Fibroblast of skin of scalp (primary cell): ENCODE measurements at places on chromosomes 2 and 18.
A peak's percentile ranks its signal among the peaks of the same experiment; 100 is the strongest.

GRCh38 chr2:62854600-62855514 is 149.3 kb downstream of the EHBP1 start:
- DNase-seq = no peak

GRCh38 chr2:186749219-186749618 is 55.4 kb downstream of the FAM171B start:
- DNase-seq = no peak

DNA sequence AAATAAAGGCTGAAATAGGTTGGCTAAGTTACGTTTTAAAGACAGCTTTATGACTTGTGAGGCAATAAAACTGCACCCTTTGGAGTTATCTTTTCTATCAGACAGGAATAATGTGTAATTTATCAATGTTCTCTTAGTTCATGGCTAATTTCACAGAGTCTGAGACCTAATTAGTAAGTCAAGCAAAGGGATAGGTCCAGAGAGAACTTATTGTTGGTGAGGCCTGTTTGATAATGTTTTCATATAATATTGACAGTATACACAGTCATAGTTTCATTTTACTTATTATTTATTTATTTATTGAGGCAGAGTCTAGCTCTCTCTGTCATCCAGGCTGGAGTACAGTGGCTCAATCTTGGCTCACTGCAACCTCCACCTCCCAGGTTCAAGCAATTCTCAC is 1.9 kb upstream of the IL36RN start:
- no peak for DNase-seq

- DNase-seq = peak; percentile 20
These were observed 251.1 kb upstream of the PIK3C3 start for GRCh38 chr18:41703744-41704530.

DNA sequence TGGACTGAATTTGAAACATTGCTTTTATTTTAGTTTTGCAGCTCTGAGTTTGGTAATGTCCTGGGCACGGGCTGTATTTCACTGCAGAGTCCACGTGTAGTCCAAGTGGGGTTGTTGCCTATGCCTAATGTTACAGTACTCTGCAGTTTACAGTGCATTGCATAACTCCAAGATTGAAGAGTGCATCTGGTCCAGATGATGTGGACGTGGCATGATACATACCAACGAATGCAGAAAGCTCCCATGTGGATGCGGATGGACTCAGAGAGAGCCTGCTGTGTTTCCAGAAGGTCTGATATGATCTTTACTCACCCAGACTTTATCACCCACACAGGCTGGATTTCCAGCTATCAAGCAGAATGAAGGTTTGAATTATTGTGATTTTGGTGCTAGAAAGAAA is 44.4 kb upstream of the CCDC68 start:
- peak; percentile 12 for DNase-seq

DNA sequence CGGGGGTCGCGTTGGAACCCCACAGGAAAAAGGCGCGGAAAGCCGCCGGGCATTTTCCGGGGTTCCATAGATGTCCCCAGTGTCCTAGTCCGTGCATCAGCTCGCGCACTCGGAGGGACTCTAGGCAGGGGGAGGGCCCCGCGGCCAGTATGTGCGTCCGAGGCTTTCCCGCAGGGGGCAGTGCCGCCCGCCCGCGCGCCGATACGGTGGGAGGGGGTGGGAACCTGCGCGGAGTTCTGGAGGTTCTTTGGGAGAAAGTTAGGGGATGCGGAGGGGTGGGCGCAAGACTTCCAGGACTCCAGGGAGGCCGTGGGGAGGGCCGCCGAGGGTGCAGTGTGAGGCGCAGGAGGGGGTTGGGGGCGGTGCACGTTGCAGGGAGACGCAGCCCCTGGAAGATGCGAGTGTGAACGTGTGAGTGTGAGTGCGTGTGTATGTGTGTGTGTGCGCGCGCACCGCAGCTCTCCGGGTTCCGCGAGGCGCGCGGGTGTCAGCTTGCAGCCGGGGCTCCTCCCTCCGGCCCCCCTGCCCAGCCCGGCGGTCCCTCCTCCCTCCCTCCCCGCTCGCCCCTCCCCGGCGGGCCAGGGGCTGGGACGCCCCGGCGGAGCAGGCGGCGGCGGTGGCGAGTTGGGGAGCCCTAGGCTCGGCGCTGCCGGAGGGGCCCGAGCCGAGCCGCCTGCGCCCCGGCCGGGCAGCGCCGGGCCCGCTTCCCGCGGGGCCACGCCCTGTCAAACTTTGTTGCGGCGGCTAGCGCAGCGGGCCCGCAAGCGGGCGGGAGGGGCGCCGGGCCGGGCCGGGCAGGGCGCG is at the start of gene TCF7L1:
Gene TCF7L1, plus strand, starts transcription at position 559 of the 804 bp plus-strand sequence. CDS start 293 bp downstream, outside the sequence.
- DNase-seq = peak; percentile 90

- DNase-seq = peak; percentile 44
These were observed 863.7 kb upstream of the VRK2 start for GRCh38 chr2:57182916-57183315.

DNA sequence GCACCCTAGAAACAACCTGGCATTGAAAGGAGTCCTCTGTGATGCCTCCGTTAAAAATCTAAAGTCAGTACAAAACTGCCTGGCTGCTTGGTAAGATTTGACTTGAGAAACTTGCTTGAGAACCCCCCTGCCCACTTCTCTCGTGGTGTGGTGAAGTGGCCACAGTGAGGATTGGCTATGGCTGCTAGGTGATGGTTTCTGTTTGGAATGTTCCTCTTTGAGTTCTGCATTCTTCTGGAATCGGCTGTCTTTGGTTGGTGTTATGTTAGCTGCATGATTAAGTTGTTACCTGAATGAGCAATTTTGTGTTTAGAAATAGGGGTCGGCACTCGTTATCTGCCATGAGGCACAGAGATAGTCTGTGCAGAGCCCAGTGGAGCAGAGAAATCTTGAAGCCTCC is 21.7 kb upstream of the SAG start:
- peak; percentile 3 for DNase-seq

GRCh38 chr18:24306201-24306600 is 91.4 kb downstream of the OSBPL1A start:
- DNase-seq = peak; percentile 15

- peak; percentile 64 for DNase-seq
These were observed 24.2 kb downstream of the NEU4 start for GRCh38 chr2:241833101-241833663.

DNA sequence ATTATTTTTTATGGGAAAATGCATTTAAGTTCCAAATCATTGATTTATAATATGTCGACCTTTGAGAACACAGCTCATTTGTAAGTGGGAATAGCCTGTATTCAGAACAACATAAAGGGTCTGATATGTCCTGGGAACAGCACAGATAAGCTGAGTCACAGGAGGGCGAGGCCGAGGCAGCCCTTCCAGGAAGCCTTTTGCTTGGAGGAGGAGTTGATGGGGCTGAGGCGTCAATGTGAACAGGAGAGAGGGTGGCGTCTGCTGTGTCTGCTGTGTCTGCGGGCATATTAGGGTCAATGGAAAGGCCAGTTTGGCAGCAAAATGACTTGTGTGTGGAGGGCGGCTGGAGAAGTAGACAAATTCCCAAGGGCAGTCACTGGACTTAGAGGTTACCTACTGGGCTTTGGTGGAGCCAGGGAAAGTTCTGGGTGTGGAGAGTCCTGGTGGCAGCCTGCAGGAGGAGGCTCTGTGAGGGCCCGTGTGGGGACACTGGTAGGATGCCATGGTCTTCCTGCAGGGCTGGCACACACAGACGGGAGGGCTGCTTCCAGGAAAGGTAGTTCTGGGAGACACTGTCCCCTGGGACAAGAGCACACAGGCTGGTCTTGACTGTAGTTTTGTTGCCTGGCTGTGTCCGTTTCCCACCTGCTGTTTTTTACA is 128.1 kb downstream of the GLI2 start:
- DNase-seq = peak; percentile 44

GRCh38 chr2:165899311-165899710 is 54.3 kb downstream of the TTC21B start:
- no peak for DNase-seq
